ENCODE measurements at places on chromosomes 7 and 10. TPM values are rescaled to one million over a fixed set of nuclear protein-coding genes. Genes with fewer than 3 reads are reported as not detected.

Gene TMEM140
- 13.0 TPM for total RNA-seq

Gene MYH16
- not detected for total RNA-seq

Gene SLC26A3
- total RNA-seq, result 8.7 TPM

GRCh38 chr10:69647819-69648218 is 17.8 kb downstream of the FAM241B start:
- DNase-seq, result no peak

- no peak for DNase-seq
Measured at GRCh38 chr10:119821182-119821581, 51.5 kb downstream of the MCMBP start.

Gene HNRNPF
- total RNA-seq, result 158 TPM

GRCh38 chr7:137846549-137846826 is 286 bp downstream of the DGKI start:
- DNase-seq, result no peak

Gene BLNK
- total RNA-seq, result 5.0 TPM

DNA sequence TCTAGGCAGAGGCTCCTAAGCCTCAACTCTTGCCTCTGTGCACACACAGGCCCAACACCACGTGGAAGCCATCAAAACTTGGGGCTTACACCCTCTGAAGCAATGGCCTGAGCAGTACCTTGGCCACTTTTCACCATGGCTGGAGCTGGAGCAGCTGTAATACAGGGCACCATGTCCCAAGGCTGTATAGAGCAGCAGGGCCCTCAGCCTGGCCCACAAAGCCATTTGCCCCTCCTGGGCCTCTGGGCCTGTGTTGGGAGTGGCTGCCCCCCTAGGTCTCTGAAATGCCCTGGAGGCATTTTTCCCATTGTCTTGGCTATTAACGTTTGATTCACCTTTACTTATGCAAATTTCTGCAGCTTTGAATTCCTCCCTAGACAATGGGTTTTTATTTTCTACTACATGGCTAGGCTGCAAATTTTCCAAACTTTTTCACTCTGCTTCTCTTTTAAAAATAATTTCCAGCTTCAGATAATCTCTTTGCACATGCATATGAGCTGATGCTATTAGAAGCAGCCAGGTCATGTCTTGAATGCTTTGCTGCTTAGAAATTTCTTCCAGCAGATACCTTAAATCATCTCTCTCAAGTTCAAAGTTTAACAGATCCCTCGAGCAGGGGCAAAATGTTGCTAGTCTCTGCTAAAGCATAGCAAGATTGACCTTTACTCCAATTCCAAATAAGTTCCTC is 5.7 kb upstream of the CCDC201 start:
- DNase-seq, result no peak

DNA sequence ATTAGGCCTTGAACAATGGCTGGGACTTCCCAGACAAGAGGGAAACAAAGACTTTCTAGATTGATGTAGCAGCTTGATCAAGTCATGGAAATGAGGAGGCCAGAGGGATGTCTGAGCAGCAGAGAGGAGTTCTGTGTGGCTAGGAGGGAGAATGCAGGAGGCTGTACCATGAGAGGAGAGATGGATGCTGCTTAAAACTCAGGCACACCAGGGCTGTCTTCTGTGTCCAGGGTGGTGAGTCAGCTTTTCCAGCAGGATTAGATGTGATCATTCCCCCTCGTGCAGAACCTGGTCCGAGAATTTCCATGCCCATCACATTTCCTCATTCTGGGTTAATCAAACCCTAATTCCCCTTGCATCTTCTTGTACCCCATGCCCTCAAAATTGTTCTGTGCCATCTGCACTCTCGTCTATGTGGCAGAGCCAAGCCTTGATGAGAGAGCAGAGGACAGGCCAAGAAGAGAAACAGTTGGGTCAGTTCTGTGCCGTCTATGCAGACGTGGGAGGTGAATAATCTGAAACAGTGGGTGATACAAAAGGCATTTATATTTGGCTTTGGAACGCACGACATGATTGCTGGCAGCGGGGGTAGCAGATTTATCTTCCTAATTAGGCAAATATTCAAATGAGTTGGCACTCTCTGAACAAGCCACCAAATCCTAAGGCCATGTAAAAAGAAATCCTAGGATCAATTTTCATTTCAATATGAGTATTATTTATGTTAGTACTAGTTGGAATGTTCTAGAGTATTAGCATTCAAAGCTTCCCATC is 160.7 kb downstream of the TMEM178B start:
- DNase-seq, result no peak

- no peak for DNase-seq
Measured at GRCh38 chr10:18767981-18768380, 108.8 kb downstream of the ARL5B start.

Gene SLC18A3
- total RNA-seq, result 1.0 TPM

DNA sequence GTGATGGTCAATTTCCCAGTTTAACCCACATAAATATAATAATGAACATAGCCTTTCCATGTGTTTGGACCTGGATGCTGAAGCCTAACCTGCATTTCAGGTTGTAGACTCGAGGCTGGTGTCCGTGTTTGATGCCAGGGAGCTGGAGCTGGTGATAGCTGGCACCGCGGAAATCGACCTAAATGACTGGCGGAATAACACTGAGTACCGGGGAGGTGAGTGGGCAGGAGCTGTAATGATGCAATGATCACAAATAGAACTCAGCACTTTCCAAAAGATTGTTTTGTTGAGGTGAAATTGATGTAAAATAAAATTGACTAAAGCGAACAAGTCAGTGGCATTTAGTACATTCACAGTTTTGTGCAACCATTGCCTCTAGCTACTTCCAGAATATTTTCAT is 30.8 kb upstream of the STK17A start:
- DNase-seq, result peak; percentile 82

GRCh38 chr7:28029051-28029450 is 151.5 kb downstream of the JAZF1 start:
- no peak for DNase-seq

- no peak for DNase-seq
Measured at GRCh38 chr10:76553263-76554032, 1084.2 kb downstream of the KCNMA1 start.

GRCh38 chr7:130363026-130363847 is 17.1 kb upstream of the CPA1 start:
- no peak for DNase-seq

Gene HOXA1
- 0.17 TPM for total RNA-seq

Gene EFCAB10
- total RNA-seq, result not detected

DNA sequence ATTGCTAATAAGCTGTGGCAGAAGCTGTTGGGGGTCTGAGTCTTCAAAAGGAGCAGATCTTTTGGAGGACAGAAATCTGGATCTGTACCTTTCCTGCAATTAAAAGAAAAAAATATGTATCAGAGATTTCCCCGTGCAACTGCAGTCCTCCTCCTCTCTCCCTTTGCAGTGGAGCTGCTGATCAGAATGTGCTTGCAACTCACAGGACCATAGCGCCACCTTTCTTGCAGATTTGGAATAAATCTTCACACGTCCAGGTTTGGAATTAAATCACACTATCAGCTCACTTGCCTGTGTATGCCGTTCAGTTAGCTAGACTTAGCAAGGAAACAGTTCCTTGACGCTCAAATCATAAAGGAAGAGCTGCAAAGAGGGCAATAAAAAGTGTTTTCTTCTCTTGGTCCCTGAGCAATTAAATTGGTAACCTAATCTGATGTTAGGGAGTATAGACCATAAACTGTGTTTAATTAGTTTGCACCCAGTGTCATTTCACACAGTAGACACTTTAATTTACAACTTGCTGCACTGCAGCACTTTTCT is 77.4 kb downstream of the PON1 start:
- DNase-seq, result no peak

GRCh38 chr10:71748671-71749191 is 24.6 kb downstream of the VSIR start:
- peak; percentile 94 for DNase-seq

Gene JCAD
- 65.2 TPM for total RNA-seq

Gene ITGA8
- total RNA-seq, result 47.4 TPM

Gene PRR15
- total RNA-seq, result not detected
